Activated CD4-positive, alpha-beta T cell treated with anti-CD3 and anti-CD28 coated beads for 36 hours (primary cell): ENCODE measurements at places on chromosomes 11 and 22.

- no peak for DNase-seq
These were observed 218.6 kb downstream of the NAV2 start for GRCh38 chr11:19931141-19931770.

- no peak for DNase-seq
These were observed 8.9 kb downstream of the HPS4 start for GRCh38 chr22:26474682-26475081.

DNA sequence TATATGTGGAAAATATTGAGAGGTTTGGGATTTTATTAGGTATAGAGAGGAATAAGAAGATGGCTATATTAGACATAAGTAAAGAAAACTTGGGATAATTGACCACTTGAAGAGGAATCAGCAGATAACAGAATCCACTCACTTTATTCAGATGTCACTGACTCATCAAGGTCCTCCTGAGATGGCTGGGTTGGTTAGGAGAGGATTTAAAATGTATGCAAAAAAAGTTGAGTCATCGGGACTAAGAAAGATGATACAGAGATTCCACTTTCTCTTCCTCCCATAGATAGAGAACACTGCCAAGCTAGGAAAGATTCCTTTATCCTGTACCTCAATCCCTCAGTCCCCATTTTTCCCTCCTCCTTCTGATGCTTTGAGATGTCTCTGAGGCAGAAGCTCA is at the start of gene OR6A2:
OR6A2 (minus strand) TSS at position 288 of the 400 bp plus-strand sequence. CDS start 3,981 bp downstream, outside the sequence.
- DNase-seq, result no peak

GRCh38 chr11:128341280-128342248 is 245.8 kb downstream of the ETS1 start:
- peak; percentile 75 for DNase-seq

DNA sequence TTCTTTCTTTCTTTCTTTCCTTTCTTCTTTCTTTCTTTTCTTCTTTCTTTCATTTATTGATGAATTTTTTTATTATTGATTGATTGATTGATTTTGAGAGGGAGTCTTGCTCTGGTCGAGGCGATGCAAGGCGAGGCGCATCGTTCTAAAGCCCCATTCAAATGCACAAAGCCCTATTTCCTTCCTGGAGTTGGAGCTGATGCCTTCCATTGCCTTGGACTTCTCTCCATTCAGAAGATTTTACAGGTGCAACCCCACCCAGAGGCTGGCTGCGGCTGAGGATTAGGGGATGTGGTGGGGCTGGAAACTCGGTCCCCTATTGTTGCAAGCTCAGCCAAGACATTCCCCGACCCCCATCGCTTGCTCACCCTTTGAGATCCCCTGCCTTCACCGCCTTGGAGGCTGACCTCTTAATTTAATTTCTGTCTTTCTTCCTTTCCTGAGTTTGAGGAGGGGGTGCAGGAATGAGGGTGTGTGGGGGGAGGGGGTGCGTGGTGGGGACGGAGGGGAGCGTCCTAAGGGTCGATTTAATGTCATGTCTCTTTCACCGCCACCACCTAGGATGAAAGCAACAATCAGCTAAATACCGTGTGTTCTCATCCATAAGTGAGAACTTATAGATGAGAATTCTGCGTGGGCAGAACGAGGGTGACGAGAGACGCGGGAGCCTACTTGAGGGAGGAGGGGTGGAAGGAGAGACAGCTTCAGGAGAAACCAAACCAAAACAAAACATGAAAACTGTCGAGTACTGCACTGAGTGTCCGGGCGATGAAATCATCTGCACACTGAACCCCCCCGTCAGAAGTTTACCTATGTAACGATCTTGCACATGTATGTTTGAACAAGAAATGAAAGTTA is 3913.9 kb upstream of the OR11H1 start:
- DNase-seq, result no peak

DNA sequence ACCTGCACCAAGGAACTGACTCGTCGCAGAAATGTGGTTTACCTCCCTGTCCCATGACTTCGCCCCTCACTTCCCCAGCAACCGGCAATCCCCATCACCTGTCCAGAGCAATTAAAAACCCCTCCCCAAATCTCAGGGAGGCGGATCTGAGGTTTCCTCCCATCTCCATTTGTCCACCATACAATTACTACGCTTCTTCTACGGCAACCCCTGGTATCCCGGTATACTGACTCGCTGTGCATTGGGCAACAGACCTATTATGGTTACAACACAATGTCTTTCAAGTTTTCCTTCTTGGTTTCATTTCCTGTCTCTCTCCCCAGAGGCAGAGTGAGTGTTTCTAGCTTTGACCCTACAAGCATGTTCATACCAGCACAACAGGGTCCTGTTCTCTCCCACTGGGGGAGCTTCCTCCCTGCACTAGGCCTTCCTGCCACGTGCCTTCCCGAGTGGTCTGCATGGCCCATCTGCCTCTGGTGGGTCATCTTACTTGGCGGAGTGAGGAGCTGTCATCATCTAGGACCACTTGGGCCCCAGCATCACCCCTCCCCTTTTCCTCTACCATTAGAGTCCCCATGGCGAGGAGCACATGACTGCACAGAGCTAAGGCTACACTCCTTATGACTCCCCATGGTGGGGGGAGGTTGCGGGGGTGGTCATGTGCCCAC is 30.3 kb upstream of the NAP1L4 start:
- no peak for DNase-seq

GRCh38 chr11:8310743-8311298 is 47.1 kb upstream of the LMO1 start:
- DNase-seq, result no peak

DNA sequence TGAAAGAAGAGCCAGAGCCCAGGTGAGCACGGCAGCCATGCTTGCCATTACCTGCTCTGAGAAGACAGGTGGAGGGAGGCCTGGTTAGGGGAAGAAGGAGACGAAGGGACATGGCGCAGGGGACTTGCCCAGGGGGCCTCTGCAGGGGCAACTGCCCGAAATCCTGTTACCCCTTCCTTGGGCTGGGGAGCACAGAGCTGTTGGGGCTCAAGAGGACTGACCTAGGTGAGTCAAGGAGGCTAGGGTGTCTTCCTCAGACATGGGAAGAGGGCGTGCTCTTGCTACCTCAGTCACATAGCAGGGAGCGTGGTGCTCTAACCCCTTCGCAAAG is at the start of gene APOA5:
APOA5 (minus strand) TSS at position 67 of the 331 bp plus-strand sequence; CDS start at position 48, 19 bp downstream.
- no peak for DNase-seq

DNA sequence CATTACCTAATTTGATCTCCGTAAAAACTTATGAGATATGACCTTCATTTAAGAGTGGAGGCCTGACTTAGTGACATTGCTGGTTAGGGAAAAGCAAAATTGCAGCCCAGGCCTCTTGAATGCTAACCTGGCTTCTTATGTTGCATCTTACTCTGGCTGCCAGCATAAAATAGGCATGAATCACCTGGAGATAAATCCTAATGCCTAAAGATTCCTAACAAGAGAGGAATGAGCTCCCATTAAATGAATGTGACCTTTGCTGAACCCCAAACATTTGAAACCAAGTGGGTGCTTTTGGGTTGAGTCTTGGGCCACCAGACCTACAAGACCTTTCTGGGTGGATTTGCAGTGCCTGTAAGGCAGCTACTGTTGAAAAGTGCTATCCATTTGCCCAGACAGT is 1145.6 kb upstream of the TENM4 start:
- no peak for DNase-seq

DNA sequence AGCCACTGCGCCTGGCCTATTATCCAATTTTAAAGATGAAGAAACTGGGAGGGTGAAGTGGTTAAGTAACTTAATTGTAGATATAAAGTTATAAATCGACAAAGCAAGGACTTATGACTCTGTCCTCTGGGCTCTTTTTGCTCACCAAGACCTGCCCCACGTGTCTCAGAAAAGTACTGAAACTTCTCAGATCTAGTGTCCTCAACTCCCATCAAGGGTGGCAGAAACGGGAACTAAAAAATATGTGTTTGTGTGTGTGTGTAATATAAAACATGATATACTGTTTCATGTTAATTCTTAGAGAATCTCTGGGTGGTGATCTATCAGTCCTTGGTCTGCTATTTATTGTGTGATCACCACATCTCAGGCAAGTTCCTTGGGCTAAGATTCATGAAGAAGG is 104.9 kb downstream of the GAB2 start:
- no peak for DNase-seq

DNA sequence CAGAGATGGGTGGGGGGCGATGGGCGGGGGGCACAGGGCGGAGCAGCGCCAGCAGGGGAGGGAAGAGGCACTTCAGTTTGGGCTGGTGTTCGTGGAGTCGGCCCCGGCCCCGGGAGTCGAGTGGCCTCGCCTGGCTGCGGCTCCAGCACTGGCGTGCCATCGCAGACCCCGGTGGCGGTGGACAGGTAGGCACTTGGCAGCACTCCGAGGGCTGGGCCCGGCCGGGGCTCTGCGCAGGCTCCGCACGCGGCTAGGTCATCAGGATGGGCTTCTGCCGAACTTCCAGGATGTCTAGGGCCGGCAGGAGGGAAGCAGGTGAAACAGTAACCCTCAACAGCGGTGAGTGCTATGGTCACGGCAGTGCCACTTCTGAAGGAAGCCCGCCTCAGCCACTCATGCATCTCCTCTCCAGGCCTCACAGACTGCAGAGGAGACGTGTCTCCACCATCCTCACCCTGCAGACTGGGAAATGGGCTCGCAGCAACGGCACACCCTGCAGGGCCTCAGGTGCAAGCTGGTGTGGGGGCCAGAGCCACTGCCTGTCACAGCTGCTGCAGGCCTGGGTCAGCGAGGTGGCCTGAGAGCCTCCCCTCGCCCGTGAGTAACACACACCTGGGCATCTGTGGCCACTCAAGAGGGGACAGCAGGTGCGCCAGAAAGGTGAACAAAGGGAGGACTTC is 33.3 kb downstream of the NUP50 start:
- no peak for DNase-seq

DNA sequence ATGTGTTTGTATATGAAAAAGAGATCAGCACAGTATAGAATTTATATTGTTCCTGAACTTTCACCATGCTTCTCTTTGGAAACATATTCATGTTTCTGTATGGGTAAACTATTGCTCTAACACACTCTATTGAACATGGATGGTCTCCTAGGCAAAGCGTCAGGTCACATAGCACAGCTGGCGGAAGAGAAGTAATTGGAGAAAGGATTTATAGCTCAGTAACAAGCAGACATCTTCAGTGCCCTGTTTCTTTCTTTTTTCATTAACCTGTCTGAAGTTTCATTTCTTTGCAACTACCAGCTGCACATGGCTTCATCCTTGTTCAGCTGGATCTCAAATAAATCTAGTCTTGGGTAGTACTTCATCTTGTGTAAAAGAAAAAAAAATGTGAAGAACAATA is 84.4 kb upstream of the TRPC6 start:
- no peak for DNase-seq

DNA sequence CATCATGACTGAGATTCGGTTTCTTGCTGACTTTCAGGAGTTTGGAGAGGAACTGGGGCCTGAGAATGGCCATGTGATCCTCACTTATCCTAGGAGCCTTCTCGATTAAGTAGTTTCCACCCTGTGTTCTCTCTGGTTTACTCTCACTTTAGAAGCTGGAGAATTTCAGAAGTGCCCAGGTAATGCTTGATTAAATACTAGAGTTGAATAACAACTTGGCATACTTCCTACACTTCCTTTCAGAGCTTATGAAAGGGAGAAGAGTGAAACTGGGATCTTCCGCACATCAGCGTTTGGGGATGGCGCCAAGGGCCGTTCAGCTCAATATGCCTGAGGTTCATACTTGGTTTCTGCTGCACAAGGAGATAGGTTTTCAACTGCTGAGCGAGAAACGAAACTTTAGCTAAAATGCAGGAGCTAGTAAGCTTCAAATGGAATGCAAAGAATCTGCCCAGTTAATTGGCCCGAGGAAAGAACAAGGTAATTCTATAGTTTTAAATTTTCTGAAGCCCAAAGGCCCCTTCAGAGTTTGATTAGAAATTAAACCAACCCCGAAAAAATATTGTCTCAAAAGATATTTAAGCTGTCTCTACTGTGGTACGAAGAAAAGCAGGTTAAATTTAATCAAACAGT is 823 bp upstream of the MUC15 start:
- DNase-seq, result no peak

GRCh38 chr11:35106595-35106994 is 32.4 kb upstream of the CD44 start:
- no peak for DNase-seq

DNA sequence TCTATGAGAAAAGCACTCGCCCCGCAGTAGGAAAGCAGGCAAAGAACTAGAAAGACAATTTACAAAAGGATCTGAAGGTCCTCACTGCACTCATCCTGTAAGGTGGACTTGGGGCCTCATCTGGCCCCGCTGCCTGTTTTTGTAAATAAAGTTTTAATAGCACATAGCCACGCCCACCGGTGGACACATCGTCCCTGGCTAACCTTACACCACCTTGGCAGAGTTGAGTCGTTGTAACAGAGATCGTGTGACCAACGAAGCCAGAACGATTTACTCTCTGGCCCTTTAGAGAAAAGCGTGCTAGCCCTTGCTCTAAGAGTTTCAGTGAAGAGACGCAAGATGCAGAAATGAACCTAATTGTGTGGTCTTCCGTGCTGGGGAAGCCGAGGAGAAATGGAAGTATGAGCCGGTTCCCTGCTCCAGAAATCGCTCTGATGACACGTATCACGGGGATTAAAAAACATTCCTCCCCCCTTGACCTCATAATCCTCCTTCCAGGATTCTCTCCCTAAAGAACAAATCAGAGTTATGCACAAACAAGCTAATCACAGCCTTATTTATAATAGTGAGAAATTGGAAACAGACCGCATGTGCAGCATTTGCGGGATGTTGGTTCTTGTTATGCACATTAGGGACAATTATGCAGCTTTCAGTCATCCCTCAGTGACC is 80.1 kb downstream of the CDKN1C start:
- peak; percentile 1 for DNase-seq

- DNase-seq, result no peak
These were observed 7.8 kb upstream of the CD248 start for GRCh38 chr11:66324664-66325063.

GRCh38 chr22:44119669-44120313 is 60.9 kb upstream of the PARVG start:
- DNase-seq, result no peak

DNA sequence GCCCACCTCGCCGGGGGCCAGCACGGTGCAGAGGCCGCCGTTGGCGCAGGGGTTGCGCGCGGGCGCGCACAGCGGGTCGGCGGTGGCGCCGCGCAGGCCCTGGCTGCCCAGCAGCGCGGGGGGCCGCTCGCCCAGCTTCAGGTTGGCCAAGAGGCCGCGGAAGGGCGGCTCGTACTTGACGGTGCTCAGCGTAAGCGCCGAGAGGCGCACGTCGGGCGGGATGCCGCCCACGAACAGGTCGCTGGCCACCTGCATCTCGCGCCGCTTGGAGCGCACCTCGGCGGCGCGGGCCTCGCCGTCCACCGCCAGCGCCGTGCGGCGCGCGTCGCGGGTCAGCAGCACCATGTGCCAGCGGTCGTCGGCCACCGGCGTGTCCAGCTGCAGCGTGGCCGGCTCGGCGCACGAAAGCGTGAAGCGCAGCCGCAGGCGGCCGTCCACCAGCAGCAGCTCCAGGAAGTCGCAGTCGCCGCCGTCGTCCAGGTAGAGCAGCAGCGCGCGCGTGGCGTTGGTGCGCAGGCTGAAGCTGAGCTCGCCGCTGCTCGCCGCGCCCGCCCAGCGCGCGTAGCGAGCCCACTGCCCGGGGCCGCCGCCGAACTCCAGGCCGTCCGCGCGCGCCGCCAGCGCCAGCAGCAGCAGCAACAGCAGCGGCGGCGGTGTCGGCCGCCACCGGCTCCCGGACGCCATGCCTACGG is 9.8 kb downstream of the NRXN2 start:
- DNase-seq, result peak; percentile 38
